NCI-H146 (cell line): ENCODE measurements at places on chromosomes 11 and 22.

- no peak for DNase-seq
These were observed 9.5 kb downstream of the HARBI1 start for GRCh38 chr11:46607516-46607915.

- DNase-seq: no peak
These were observed 3.5 kb downstream of the NXPE1 start for GRCh38 chr11:114556135-114556534.

DNA sequence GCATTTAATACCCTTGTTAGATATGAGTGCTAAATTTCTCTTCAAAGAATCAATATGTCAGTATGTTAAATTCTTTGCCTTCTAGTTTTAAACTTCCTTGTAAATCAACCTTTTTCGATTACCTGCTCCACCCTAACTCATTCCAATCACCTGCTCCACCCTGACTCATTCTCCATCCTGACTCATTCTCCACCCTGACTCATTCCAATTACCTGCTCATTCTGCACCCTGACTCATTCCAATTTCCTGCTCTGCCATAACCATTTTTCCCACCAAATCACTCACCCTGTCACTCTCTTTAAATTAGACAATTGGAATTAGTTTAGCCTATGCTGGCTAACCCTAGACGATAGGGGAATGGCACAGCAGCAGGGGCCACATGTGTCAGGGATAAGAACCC is 519.5 kb upstream of the LRRC4C start:
- DNase-seq: no peak

- DNase-seq: peak; percentile 79
These were observed 44.5 kb upstream of the DKK3 start for GRCh38 chr11:12052676-12053605.

DNA sequence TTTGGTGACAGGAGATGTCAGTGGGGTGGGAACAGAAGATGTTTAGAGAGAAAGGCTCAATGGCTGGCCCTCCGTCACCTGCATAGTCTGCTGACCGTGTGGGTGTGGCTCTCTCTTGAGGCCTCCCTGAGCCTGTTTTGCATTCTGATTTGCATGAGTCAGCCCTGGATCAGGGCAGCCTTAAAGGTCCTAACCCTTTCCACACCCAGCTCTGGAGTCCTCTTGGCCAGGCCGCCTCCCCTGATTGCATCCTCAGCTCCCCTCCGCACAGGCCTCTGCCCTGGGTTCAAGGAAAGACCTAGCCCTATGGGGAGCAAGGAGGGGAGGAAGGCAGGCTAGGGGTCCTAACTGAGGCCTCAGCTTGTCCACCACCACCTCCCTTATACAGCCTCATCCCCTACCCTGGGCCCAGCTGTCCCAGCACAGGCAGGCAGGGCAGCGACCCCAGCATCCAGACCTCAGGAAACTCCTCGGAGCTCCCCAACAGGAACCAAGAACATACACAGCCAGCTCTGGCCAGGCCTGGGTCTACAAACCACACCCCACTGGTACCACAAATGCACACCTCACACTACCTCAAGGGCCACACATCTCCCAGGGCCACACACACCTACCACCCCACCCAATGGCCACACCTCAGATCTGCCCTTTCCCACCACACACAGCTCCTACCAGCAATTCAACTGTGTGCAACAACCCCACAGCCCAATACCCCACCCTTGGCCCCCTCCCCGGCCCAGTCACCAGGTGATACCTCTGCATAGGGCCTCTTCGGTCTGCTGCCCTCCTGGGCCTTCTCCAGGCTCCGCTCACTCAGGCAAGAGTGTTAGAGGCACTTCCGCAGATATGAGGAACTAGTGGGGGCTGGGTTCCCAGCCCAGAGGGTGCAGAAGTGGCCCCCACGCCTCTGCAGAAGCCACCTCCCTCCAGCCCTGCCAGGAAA is 13.7 kb downstream of the ARAP1 start:
- DNase-seq: no peak

DNA sequence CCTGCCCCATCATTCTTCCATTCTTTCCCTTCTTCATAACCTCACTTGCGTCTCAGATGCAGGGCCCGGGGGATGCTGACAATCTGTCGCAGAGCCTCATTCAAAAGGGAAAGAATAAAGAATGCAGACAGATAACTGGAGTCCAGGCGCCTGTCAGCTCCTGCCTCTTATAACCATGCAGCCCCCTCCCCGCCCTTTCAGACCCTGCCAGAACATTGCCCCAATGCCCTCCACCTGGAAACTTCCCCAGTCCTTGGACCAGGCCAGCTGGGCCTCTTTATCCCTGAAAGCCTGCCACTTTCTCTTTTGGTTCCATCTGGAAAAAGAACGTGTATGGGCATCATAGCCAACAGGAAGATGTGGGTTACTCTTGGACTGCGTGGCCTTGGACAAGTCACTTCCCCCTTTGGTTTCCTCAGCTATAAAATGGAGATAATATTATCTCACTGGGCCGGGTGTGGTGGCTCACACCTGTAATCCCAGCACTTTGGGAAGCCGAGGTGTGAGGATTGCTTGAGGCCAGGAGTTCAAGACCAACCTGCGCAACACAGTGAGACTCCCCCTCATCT is 2.1 kb upstream of the TCF20 start:
- DNase-seq: no peak

DNA sequence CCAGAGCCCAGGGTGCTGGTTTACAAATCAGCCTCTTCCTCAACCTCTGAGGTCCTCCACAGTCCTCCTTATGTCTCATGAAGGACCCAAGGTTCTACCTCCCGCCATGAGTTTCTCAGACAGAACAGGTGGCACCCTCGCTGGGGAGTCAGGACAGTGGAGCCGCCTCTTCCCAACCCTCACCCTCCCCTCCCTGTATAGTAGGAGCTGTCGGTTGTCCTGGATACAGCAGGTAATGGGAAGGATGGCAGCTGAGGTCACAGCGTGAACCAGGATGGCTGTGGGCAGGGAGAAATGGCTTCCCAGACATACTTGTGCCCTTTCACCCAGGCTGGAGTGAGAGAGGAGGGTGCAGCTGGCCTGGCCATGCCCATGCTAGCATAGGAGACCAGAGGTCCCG is 134.6 kb downstream of the CHST1 start:
- DNase-seq: peak; percentile 24

- no peak for DNase-seq
These were observed 13.5 kb downstream of the DHCR7 start for GRCh38 chr11:71434576-71435130.
